Fibroblast of lung (primary cell): ENCODE measurements at places on chromosomes 3 and 15. TPM values are rescaled to one million over a fixed set of nuclear protein-coding genes. Genes with fewer than 3 reads are reported as not detected.

GRCh38 chr3:8622873-8623691 is 21.5 kb downstream of the SSUH2 start:
- DNase-seq, result peak; percentile 69

DNA sequence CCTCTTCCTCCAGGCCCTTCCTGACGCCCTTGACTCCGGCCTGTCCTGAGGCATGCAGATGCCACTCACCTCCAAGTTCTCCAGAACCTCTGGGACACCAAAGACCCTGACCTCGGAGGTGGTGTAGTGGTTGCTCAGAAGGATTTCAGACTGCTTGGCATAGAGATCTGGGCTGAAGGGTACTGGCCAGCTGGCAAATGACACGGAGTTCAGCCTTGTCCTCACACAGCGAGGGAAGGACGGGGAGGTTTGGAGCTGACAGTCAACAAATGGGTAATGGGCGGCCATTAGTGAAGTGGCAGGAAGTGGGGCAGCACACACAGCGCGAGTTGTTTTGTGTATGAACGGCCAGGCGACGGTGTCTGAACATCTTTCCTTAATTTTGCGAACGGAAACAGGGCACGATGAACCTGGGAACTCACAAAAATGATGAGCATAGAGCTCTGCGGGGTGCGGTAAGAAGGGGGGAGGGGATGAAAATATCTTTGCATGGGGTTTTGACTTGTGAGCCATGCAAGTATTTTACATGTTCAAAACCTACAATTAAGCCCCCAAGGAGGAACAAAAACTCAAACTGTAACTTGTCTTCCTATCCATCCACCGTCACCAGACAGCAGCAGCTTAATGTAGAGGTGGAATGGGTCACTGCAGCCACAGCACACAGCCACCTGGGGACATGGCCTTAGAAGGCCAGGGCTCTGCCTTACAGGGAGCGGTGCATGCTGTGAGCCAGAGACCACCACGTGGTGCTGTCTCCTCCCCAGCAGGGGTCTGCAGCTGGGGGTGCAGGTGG is 43.6 kb upstream of the RPL32 start:
- DNase-seq, result no peak

- no peak for DNase-seq
Observed at GRCh38 chr15:77380033-77380432, 39.9 kb downstream of the PEAK1 start.

Gene CA12
- 30.6 and 42.3 TPM in 2 replicates for polyA plus RNA-seq

DNA sequence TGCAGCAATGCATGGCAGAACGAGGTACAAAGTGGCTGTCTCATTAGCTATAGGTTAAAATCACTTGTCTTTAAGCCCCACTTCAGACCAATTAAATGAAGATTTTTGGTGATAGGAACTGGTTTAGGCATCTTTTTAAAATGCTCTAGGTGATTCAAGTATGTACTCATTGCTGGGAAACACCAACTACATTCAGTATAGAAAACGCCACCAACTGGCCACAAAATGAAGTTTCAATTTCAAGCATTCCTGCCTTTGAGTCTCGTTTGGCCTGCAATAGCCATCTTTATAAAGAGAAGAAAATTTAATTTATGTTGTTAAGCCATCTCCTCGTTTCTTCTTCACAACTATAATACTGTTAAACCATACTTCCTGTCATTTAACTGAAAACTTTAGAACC is 587.9 kb downstream of the GBE1 start:
- DNase-seq, result no peak

DNA sequence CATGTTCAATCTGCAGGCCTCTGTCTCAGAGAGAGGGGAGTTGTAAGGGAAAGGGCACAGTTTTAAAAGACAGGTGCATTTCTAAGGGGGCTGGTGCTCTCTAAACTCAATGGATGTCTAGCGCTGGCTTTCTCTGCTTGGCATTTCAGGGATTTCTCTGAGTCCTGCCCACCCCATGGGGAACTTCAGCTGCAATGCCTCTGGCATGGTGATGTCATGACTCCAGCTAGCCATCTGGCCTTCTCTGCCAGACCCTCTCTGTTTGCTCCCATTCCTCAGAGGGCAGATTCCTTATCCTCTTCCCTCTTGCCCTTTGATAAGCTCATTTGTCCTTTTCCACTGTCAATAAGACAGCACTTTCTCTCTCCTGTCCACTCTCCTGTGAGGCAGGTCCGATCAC is 40.8 kb downstream of the RPLP1 start:
- DNase-seq, result no peak

DNA sequence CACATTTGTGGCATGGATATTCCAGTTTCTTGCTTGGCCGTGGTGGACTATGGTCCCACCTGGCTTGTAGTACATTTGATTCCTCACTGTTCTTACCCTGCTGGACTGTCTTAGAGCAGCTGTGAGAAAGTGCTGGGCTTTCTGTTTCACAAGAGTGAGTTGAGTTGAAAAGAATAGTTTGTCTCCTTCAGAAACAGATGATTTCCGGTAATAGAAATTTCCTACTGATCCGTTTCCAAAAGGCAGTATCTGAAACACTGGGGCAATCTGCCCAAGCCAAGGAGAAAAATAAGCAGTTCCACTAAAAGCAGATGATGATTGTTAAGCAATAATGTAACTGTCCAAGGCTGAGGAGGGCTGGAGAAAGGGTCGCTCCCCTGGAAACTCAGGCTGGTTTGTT is 96.0 kb downstream of the SUCLG2 start:
- peak; percentile 14 for DNase-seq

- DNase-seq, result peak; percentile 100
Observed at GRCh38 chr3:172153335-172153861, 114.0 kb downstream of the FNDC3B start.

- DNase-seq, result no peak
Observed at GRCh38 chr15:78437107-78437761, 782 bp upstream of the IREB2 start.

Gene CHRM5
- polyA plus RNA-seq, result 0.01 and 0.03 TPM in 2 replicates

- DNase-seq, result no peak
Observed at GRCh38 chr15:40242601-40243000, 3.7 kb downstream of the PAK6 start.

- DNase-seq, result no peak
Observed at GRCh38 chr15:46961795-46962194, 755.5 kb upstream of the SEMA6D start.

- no peak for DNase-seq
Observed at GRCh38 chr3:158666416-158666815, 6.0 kb downstream of the LXN start.

Gene NOX5
- polyA plus RNA-seq, result 0.17 and 0.25 TPM in 2 replicates

- DNase-seq, result peak; percentile 29
Observed at GRCh38 chr3:33791477-33792166, 6.8 kb upstream of the PDCD6IP start.

Gene ABI3BP
- 17.5 and 62.9 TPM in 2 replicates for polyA plus RNA-seq

Gene MDFIC2
- not detected in 2 replicates for polyA plus RNA-seq

- peak; percentile 56 for DNase-seq
Observed at GRCh38 chr3:129304146-129304961, 25.7 kb downstream of the HMCES start.

DNA sequence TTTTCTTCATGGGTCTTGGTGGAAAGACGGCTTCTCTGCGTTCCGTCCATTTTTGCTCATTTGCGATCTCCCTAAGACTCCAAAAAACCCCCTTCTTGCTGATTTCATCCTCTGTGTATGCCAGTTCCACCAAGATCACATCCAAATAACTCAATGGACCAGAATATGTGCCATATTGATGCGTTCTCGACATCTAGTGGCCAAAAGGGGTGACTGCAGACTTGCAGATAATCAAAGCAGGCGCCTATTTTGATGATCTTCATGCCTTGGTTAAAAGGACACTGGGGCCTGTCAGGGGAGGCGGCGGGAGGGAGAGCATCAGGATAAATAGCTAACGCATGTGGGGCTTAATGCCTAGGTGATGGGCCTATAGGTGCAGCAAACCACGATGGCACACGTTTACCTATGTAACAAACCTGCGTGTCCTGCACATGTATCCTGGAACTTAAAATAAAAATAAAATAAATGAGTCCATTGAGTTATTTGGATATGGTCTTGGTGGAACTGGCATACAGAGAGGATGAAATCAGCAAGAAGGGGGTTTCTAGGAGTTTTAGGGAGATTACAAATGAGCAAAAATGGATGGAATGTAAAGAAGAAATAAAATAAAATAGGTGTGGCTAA is 104.2 kb upstream of the RAD18 start:
- peak; percentile 79 for DNase-seq

Gene LRRC15
- polyA plus RNA-seq, result 0.58 and 0.91 TPM in 2 replicates

DNA sequence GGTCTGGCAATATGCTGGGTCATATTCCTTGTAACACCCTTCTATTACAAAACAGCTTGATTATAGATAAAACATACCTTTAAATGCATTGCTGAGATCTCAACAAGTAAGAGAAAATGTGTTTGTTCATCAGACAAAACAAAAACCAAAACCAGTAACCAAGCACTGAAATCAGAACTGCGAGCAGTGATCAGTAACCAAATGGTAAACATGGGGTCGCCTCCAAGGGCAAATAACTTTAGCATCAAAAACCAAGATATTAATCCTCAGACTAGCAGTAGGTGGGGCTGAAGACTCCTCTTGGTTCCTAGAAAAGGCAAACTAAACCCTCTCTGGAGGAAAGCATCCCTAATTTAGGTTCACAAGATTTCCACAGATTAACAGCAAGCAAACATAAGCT is 6.6 kb upstream of the HESX1 start:
- no peak for DNase-seq

Gene HRH1
- 11.2 and 12.6 TPM in 2 replicates for polyA plus RNA-seq

- DNase-seq, result no peak
Observed at GRCh38 chr15:77195586-77195985, 124.7 kb upstream of the TSPAN3 start.

DNA sequence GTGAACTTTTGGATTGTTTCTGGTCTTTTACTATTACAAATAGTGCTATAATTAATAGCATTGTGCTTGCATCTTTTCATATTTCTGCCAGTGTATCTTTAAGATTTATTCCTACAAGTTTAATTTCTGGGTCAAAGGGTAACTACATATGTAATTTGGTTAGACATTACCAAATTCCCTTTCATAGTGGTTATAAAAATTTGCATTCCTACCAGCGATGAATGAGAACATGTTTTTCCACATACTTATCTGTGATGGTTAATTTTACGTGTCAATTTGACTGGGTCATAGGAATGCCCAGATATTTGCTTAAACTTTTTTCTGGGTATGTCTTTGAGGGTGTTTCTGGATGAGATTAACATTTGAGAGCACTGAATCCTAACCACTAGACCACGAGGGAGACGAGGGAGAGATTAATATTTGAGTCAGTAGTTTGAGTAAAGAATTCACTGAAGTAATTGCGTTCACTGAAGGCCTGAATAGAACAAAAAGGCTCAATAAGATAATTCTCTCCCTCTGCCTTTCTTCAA is 132.3 kb upstream of the NEO1 start:
- DNase-seq, result no peak

DNA sequence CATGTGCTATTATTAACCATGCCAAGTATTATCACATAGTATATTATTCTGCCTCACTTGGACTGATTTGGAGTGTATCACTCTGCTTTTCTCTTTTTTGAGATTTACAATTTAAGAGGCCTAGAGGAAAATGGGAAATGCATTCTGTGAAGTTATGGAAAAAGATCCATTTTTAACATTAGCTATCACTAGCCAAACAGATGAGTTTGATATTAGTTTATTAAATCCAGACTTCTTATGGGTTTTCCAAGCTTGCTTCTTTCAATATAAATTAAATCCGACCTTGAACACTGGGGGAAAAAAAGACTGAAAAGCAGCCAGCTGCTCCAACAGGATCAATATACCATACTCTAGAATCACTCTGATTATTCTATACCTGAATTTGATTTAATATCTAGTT is 30.1 kb upstream of the PLOD2 start:
- no peak for DNase-seq

DNA sequence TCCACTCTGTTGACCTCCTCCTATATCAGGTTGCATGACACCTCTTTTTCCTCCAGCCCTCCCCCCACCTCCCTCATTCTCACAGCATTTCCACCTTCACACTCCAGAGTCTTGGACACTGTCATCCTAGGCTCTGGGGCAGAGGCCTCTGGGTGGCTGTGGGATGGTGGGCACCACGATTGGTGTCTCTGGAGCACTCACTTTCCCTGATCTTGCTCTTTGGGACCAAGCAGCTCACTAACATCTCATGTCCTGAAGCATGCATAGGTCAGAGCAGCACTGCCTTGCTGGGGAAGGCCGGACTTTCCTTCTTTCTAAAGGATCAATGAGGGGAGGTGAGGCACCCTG is 14.9 kb downstream of the ZBTB47 start:
- no peak for DNase-seq

Gene GAP43
- polyA plus RNA-seq, result 0.54 and 2.1 TPM in 2 replicates
